ENCODE measurements at places on chromosomes 6 and 20.
A peak's percentile ranks its signal among the peaks of the same experiment; 100 is the strongest.

- no peak for DNase-seq
Measured at GRCh38 chr20:11144114-11144950, 470.5 kb upstream of the JAG1 start.

- peak; percentile 78 for DNase-seq
Measured at GRCh38 chr20:36886859-36887751, 11.2 kb downstream of the TLDC2 start.

- no peak for DNase-seq
Measured at GRCh38 chr20:5085380-5085779, 34.4 kb downstream of the PCNA start.

- DNase-seq, result peak; percentile 31
Measured at GRCh38 chr20:52190437-52191131, 995 bp downstream of the ZFP64 start.

DNA sequence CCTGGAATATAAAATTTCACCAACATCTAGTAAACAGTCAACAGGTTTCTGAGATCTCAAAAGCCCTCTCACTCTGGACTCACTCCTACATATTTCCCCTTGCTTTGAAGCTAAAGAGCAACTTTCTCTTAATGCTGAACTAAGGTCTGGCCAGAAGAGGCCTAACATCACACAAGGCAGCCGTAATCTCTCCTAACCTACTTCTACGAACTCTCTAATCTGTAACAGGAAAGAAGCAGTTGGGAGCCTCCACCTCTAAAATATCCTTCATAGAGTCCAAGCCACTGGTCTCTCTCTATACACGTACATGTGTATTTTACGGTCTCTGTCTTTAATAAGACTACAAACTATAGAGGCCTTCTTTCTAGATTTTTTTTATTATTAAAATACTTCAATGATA lies 72.0 kb downstream of the REV3L start:
- DNase-seq, result no peak

GRCh38 chr6:919500-919899 lies 226.6 kb upstream of the EXOC2 start:
- no peak for DNase-seq

GRCh38 chr6:2743280-2744208 lies 7.2 kb downstream of the MYLK4 start:
- no peak for DNase-seq

- DNase-seq, result no peak
Measured at GRCh38 chr6:140083375-140083774, 708.9 kb upstream of the CITED2 start.

GRCh38 chr6:139829576-139829975 lies 455.1 kb upstream of the CITED2 start:
- no peak for DNase-seq

DNA sequence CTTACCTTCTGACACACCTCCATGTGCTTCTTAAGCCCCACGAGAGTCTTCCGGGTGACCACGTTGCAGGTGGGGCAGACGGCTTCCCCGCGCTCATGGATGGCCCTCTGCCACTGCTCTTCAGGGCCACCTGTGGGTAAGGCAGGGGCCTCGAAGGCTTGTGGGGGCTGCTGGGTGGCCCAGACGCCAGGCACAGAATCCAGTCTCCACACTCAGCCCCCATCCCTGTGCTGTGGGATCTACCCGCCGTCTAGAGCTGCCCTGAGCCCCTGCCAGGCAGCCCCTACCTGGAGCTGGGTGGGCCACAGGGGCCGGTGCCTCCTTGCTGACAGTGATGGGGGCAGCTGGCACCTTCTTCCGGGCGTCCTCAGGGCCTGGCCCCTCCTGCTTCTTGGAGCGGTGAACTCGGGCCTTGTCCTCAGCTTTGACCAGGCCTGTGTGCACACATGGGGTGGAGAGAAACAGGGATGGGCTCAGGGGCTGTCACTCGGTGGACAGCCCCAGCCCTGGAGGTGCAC lies 5.9 kb downstream of the ZNF512B start:
- no peak for DNase-seq

GRCh38 chr6:135586844-135587243 lies 89.3 kb upstream of the AHI1 start:
- DNase-seq, result no peak

DNA sequence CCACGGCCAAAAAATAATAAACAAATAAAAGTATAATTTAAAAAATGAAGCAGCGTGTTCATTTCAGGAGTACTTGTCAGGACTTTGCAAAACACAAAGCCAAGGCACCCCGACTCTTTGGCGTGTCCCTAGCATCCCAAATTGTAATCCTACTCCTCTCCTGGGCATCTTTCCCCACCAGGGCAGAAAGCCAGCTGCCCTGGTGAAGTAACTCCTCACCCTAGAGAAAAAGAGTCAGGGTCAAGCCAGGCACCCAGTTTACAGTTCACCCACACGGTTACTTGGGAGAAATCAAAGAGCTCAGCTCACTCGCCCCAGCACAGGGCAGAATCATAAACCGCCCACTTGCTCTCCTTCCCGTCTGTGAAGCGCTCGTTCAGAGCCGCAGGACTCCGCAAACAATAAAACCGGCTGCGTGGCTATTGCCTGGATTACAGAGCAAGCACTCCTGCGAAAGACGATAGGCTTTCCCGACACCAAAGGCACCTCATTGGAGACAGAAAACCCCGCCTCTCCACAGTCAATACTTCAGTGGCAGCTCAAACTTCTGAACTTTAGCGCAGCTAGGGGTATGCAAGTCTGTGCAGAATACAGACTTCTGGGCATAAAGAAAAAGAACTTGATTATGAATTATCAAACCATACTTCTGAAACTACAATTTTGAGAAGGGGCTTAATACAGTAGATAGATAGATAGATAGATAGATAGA lies 73.0 kb upstream of the NHSL1 start:
- DNase-seq, result no peak

DNA sequence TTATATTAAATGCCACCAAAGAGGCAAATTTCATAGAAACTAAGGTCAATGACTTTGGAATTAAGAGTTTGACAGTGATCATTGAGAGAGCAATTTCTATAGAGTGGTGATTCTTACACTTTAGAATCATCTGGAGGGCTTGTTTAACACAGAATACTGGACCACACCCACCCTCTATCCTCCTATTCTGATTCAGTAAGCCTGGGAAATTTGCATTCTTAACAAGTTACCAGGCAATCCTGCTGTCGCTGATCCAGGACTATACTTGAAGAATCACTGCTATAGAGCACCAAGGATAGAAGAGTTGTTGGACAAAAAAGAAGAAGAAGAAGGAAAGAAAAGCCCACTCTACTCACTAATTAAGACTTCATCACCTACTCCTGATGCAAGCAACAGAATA lies 21.3 kb upstream of the TBX18 start:
- DNase-seq, result no peak

DNA sequence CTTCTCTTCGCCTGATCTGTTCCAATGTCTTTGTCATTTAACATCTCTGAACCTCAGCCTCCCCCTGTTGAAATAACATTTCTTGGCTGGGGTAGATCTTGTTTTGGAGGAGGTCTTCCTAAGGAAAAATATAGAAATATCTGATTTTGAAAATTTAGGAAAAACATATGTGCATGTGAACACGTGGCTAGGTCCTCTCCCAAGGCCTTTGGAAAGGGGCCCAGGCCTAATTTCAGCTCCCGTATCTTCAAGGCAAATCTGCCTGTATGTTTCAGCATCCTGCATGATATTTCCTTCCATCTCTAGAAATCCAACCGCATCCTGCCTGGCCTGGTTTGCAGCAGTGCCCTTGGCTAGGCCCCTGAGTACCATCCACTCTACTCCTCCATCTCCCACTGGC lies 261.2 kb downstream of the PHACTR1 start:
- no peak for DNase-seq

- no peak for DNase-seq
Measured at GRCh38 chr6:56625356-56625755, 17.3 kb downstream of the DST start.

DNA sequence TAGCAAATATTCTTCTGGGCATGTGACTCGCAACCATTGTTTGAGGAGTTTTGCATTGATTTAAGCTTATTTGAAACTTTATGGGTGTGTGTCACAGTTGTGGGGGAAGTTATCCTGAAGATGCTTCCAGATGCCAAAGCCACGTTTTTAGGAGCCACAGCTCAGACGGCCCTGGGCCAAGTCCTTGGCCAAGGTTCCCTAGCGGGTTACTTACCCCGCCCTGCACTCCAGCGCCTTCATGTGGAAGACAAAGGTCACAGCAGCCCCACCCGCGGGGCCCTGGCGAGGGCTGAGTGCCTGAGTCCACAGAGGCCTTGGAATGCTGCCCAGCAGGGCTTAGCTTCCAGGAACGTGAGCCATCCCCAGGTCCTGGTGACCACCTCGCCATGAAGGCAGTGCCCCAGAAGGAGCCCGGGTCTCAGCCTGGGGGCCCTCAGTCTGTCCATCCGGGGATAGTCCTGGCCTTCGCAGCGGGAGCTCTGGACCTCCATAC lies 308.3 kb downstream of the CDH4 start:
- no peak for DNase-seq

- DNase-seq, result no peak
Measured at GRCh38 chr6:110430236-110430635, 14.9 kb upstream of the DDO start.

GRCh38 chr6:7262746-7263518 lies 50.1 kb downstream of the SSR1 start:
- DNase-seq, result no peak

DNA sequence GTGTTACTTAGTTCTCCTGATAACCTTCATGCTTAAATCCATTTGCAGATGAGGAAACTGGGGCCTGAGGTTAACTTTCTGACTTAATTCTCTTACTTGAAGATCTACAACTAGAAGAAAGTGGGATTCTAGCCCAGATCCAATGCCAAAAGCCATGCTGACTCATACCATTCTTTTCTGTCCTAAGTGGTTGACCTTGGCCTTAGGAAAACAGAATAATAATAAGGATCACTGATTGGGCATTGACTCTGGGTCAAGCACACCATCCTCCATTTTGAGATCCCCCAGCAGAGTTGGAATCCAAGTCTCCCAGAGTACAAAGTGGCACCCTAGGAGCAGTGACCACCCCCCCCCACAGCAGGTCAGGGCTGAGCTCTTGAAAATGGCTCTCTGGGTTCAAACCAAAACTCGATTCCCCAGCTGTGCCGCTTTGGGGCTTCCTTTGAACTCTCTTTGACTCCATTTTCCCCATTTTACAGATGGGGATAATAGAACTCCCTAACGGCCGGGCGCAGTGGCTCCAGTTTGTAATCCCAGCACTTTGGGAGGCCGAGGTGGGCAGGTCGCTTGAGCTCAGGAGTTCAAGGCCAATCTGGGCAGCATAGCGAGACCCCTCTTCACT lies 12.8 kb upstream of the ZNF217 start:
- DNase-seq, result no peak

- no peak for DNase-seq
Measured at GRCh38 chr20:7710440-7710839, 229.8 kb downstream of the HAO1 start.

DNA sequence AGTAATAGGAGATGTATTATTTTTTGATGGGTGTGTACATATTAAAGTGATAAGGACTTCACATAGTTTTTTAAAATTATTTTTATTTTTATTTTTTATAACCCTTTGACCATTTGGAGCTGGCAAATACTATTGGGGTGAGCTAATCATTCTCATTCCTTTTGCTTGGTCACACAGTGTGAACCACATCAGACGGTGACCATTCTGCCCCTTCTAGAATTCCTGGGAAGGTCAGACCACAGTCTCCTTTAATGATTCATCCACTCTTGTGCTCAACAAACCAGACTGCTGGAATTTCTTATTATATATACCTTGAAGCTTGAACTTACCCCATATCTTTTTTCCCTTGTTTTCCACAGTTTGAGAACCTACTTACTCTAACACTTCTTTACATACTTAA lies 23.9 kb upstream of the PRL start:
- DNase-seq, result no peak

DNA sequence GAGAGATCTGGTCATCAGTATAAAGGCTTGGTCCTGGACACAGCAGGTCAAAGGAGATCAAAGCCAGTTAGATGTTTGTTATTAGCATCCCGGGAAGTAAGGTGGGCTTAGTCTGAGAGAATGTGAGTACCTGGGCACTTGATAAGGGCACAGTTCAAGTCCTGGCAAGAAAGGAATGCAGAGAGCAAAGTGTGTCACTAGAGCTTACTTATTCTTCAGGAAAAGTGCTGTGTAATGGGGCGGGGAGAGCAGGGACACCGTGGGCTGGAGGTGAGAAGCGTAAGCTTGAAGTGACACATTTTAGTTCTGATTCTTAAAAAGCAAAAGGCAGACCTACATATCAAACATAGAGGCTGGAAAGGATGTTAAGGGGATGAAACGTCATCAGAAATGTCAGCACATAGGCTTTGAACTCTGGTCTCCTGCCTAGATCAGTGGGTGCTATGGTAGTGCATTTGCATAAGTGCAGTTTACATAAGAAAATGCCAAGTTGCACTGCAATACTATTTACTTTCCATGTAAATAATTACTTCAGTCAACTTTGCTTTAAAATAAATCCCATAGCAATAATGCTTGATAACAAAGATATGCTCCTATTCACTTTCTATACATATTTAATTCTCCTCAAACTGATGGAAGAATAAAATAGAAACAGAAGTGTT lies 2.6 kb downstream of the SAMD5 start:
- DNase-seq, result no peak

DNA sequence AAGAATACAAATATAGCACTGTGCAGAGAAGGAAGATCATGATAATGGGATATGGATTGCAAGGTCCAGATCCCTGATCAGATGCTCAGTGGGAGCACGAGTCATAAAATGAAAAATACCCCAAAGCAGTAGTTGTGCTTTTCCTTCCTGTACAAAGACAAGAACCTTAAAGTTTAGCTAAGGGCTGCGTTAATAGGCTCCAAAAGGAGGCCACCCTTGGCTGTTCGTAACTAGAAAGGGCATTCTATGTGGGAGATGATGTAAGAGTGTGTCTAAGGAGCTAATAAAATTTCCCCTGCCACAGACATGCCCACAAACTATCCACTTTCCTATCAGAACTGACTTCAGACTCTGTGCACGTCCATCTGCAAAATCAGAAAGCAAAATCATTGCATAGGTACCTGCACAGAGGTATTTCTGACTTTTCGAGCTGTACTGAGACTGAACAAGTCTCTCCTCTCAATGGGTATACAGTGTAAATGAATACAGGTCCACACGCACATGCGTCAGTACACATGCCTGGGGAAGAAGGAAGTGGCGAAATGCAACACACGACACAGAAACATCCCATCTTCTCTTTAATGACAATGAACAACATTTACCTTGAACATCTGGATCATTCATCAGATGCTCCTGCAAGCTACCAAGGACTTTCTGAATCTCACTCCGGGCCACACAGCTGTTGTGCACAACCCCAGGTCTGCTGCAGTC lies 16.9 kb upstream of the ANKRD60 start:
- DNase-seq, result no peak

- no peak for DNase-seq
Measured at GRCh38 chr6:583116-583515, 73.8 kb downstream of the HUS1B start.

DNA sequence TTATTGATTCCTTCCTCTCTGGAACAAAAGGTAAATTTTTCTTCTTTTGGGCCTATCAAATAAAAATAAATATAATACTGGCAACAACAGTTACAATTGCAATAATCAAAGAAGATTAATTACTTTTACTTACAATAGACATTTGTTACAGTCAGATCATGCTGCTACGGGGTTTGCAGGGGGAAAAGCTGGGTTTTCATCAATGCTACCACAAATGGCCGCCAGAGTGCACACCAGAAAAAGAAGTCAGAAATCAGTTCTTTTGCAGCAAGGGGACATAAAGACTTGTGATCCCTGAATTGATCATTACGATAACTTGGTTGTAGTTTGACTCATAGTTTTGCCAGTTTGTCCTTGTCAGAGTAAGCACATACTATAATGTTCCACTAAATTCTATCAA lies 714.5 kb upstream of the EYS start:
- no peak for DNase-seq

- DNase-seq, result no peak
Measured at GRCh38 chr6:87669051-87669450, 33.0 kb downstream of the AKIRIN2 start.

- no peak for DNase-seq
Measured at GRCh38 chr6:35213298-35213791, 411 bp upstream of the SCUBE3 start.
